GM23338 (cell line): ENCODE measurements at places on chromosomes 6 and 20. TPM values are rescaled to one million over a fixed set of nuclear protein-coding genes. Genes with fewer than 3 reads are reported as not detected.

GRCh38 chr20:3716195-3716834 lies 3.9 kb upstream of the SIGLEC1 start:
- H3K27me3 ChIP-seq, result no peaks in the 10 kb centered on the region
- peak; percentile 84 for DNase-seq
- no peak overlapping the region for H3K4me3 ChIP-seq
- no peaks in the 10 kb centered on the region for H3K4me1 ChIP-seq
- no peak overlapping the region for H3K27ac ChIP-seq
- H3K36me3 ChIP-seq, result no peaks in the 10 kb centered on the region

- H3K4me3 ChIP-seq, result no peak overlapping the region
- no peaks in the 10 kb centered on the region for H3K27me3 ChIP-seq
- H3K4me1 ChIP-seq, result no peaks in the 10 kb centered on the region
- peaks cover 91% of the 10 kb centered on the region for H3K36me3 ChIP-seq
- DNase-seq, result no peak
Measured at GRCh38 chr6:85620308-85620707, 22.4 kb downstream of the SYNCRIP start.

GRCh38 chr6:152402791-152403190 lies 234.4 kb downstream of the SYNE1 start:
- no peaks in the 10 kb centered on the region for H3K36me3 ChIP-seq
- H3K4me3 ChIP-seq, result no peak overlapping the region
- DNase-seq, result no peak
- H3K27me3 ChIP-seq, result no peaks in the 10 kb centered on the region

GRCh38 chr6:49257549-49257948 lies 205.5 kb downstream of the MMUT start:
- DNase-seq, result peak; percentile 2
- H3K27ac ChIP-seq, result no peak overlapping the region
- 0 out of 2 replicates have a peak, but pooled peaks cover 8% of the 10 kb centered on the region for H3K4me1 ChIP-seq

GRCh38 chr6:142014515-142014914 lies 118.2 kb upstream of the GJE1 start:
- no peaks in the 10 kb centered on the region for H3K27me3 ChIP-seq
- peaks cover 9% of the 10 kb centered on the region for H3K4me1 ChIP-seq
- no peak for DNase-seq
- peak overlapping the region; percentile 89 for H3K27ac ChIP-seq

DNA sequence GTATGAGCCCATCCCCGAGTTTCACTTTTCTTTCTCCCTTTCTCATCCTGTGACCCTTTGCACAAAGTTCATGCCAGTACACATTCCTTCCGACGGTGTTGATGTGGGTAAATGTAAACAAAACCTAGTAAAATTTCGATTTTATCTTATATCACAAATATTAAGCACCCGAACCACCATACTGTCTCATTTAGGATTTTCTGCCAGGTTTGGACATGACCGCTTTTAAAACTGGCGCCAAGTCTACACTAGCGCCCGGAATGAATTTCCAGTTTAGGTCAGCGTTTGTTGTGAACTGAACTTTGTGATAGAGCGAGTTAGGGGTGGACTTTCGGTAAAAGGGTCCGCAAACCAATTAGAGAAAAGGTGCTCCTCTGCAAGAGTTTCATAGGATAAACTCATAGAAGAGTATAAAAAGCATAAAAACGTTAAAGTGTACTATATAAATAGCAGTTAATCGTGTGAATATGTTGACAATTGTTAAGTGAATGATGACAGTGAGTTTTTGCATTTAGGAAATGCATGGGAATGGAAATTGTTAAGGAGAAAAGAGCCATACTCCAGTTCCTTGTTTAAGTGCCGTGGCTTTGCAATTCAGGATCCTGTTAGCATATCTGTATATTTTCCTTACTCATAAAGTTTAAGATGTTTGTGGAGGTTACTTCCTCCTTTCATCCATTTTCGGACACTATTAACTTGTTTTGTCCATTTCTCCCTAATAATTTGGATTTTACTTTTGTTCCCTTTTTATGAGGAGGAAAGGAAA lies 937 bp downstream of the AKAP7 start:
- H3K36me3 ChIP-seq, result no peaks in the 10 kb centered on the region
- peaks cover 21% of the 10 kb centered on the region for H3K4me1 ChIP-seq
- H3K4me3 ChIP-seq, result peak overlapping the region; percentile 75
- no peak for DNase-seq

The LST1 gene
- total RNA-seq, result not detected in 2 replicates

The PHACTR2 gene
- total RNA-seq, result 44.7 and 67.7 TPM in 2 replicates

The FAM83C gene
- total RNA-seq, result 0.10 TPM in 1 of 2 replicates, not detected in the other

The PTPRK gene
- 46.1 and 56.4 TPM in 2 replicates for total RNA-seq
